Hepatic stellate cell (primary cell): ENCODE measurements at places on chromosomes 11 and 22.

DNA sequence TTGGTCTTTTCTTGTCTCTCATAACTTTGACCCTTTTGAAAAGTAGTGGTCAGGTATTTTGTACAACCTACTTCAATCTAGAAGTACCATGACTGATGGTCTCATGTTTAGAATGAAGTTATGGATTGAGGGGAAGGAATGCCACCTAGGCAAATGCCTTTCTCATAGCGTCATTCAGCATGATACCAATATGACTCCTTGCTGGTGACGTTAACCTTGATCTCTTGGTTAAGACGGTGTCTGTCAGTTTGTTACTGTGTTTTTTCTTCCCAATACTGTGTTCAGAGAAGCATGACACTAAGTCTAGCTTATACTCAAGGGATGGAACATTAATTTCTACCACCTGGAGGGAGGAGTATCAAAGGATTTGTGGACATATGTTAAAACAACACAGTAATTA, 130.9 kb downstream of the KIF18A start:
- no peak for DNase-seq

GRCh38 chr11:36069576-36070212, 125.8 kb downstream of the LDLRAD3 start:
- no peak for DNase-seq

- DNase-seq: no peak
These were observed 1.6 kb downstream of the MARK2 start for GRCh38 chr11:63840356-63841060.

DNA sequence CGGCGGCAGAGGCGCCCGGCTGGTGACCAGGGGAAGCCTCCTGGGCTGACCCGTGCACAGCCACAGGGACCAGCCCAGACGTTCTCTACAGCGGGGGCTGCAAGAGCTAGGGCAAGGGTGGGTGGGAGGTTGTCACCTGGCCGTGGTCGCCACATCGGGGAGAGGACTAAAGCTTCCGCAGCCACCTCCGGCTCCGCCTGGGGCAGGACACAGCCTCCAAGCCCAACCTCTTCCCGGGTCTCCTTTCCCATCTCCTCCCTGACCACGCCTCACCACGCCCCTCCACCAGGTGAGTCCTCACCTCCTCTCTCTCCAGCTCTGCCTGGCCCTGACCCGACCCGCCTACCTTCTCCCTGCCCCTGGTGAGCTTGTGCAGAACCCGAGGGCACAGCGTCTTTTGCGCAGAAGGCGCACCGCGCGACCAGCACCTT, 75.9 kb upstream of the LMO1 start:
- DNase-seq: no peak

- DNase-seq: peak; percentile 6
These were observed at the start of gene LUZP2 for GRCh38 chr11:24496736-24497725. LUZP2 (plus strand) TSS chr11:24497053.
